ENCODE measurements at places on chromosomes 7 and 10.

GRCh38 chr10:48806342-48806741 is 121.7 kb downstream of the WDFY4 start:
- DNase-seq, result no peak

DNA sequence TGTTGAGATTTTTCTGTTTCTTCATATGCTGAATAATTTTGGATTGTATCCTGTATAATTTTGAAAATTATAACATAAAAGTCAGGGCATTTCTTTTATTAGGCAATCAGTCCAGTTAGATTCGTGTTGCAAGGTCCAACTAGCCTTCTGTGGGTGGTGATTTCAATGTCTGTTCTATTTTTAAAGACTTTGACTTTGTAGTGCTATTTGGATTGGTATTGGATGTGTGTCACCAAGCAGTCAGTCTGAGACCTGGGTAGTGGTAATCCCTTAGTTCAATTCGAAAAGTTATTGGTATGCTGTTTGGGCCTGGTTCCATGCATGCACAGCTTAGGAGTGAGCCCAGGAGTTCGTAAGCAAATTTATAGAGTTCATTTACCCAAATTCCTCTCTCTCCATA is 82.2 kb downstream of the EPDR1 start:
- DNase-seq, result no peak

- DNase-seq, result no peak
Measured at GRCh38 chr7:1113548-1113885, 25.6 kb downstream of the GPER1 start.

GRCh38 chr7:154429666-154430404 is 377.6 kb downstream of the DPP6 start:
- no peak for DNase-seq

DNA sequence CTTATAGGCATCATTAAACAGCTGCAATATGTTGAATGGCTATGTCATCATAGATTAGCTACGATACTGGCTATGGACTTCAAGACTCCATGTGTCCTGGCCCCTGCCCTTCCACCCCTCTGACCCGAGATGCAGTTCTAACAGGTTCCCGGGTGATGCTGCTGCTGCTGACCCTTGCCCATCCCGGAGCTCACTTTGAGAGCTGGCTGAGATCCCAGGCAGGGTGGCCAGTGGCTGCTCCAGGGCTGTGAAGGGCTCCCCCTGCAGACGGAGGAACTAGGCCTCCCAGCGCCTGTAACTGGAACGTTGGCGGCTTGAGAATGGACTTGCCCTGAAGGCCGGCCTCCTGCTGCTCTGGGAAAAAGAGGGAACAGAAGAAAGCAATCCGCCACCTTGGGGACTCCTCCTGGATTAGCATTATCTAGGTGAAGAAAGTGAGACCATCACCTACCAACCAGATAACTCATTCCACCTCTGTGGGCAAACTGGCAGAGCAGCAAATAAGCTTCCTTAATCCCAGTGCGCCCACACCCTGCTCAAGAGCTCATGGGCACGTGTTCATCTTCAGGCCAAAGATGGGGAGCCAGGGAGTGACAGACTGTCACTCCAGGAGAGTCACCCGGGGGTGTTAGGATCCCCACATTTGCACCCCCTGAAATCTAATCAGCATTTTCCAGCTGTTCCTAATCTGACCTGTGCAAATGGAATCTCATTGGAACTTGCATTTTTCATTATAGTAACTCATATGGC is 56.8 kb downstream of the PARP12 start:
- no peak for DNase-seq

GRCh38 chr7:14936554-14936953 is 34.0 kb upstream of the DGKB start:
- DNase-seq, result peak; percentile 10

GRCh38 chr10:95426482-95426881 is 134.7 kb downstream of the SORBS1 start:
- DNase-seq, result no peak

- no peak for DNase-seq
Measured at GRCh38 chr10:99296605-99297004, 32.6 kb upstream of the CNNM1 start.

DNA sequence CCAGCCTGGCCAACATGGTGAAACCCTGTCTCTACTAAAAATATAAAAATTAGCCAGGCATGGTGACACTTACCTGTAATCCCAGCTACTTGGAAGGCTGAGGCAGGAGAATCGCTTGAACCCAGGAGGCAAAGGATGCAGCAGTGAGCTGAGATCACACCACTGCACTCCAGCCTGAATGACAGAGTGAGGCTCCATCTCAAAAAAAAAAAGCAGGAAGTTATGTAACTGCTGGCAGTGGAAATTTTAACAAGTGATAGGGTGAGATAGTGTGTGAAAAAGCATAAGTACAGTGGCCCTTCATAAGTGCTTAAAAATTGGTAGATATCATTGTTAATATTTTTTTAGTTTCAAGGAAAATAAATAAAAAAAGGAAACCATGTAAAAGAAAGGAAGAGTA is 12.3 kb downstream of the AKR1C3 start:
- no peak for DNase-seq

DNA sequence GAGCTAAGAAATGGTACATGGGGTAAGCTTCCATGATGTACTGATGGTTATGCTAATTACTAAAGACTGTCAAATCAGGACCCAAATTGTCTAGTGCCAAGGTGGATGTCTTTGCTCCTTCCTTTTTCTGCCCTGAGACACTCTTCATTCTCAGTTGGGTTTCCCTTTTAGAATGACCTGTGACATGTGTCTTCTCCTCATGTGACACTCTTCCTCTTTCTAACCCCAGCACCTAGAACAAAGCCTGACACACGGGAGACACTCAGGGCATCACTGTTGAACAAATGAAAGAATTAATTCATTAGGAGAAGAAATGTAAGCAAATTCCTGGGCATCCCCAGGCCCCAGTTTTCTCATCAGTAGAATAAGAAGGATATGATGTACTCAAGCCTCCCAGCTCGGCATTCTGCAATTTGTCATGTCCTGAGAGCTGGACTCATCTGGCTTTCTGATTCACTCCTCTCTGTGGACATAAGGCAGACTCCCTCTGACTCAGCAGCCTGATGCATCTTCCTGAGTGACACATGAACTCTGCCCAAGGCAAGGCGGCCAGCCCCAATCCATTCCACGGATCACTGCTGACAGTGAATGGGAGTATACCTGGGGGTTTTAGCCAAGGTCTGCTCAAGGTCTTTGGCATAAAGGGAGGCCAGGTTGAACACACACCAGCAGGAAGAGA is 473.8 kb downstream of the KCNMA1 start:
- DNase-seq, result peak; percentile 92

- no peak for DNase-seq
Measured at GRCh38 chr10:135132-135600, at the start of gene ZMYND11. TSS of gene ZMYND11 (plus strand) at chr10:135455. CDS start at chr10:180013, 44,558 bp downstream.

- DNase-seq, result no peak
Measured at GRCh38 chr10:86968271-86968993, at the start of gene ADIRF. TSS of gene ADIRF (plus strand) at chr10:86968482. CDS start at chr10:86968545, 63 bp downstream.

GRCh38 chr10:97278491-97278989 is 13.9 kb downstream of the ARHGAP19 start:
- DNase-seq, result peak; percentile 88

DNA sequence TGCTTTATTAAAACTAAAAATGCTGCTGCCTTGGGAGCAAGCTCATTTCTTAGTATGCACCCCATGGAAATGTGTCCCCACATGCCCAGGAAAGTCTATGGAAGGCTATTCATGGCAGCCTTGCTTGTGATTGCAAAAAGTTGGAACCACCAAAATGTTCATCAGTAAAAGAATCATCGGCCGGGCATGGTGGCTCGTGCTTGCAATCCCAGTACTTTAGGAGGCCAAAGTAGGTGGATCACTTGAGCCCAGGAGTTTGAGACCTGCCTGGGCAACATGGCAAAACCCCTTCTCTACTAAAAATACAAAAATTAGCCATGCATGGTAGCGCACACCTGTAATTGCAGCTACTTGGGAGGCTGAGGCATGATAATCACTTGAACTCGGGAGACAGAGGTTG is 79.8 kb downstream of the ARHGAP22 start:
- no peak for DNase-seq

- no peak for DNase-seq
Measured at GRCh38 chr7:99837649-99838361, 10.0 kb downstream of the CYP3A43 start.

- DNase-seq, result no peak
Measured at GRCh38 chr10:67246066-67246555, 320.3 kb downstream of the LRRTM3 start.

DNA sequence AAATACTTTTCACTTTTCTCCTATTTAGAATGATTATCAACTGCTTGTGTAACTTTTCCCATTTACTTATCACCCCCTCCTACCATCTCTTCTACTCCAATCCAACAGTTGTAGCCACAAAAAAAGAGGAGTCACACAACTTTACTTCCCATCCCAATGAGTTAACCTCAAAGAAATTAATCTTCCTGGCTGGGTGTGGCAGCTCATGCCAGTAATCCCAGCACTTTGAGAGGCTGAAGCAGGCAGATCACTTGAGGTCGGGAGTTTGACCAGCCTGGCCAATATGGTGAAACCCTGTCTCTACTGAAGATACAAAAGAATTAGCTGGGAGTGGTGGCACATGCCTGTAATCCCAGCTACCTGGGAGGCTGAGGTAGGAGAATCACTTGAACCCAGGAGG is 19.9 kb downstream of the SYPL1 start:
- DNase-seq, result no peak

GRCh38 chr10:6530211-6530840 is 49.8 kb downstream of the PRKCQ start:
- no peak for DNase-seq

- no peak for DNase-seq
Measured at GRCh38 chr10:62268027-62268398, 631 bp downstream of the RTKN2 start.

DNA sequence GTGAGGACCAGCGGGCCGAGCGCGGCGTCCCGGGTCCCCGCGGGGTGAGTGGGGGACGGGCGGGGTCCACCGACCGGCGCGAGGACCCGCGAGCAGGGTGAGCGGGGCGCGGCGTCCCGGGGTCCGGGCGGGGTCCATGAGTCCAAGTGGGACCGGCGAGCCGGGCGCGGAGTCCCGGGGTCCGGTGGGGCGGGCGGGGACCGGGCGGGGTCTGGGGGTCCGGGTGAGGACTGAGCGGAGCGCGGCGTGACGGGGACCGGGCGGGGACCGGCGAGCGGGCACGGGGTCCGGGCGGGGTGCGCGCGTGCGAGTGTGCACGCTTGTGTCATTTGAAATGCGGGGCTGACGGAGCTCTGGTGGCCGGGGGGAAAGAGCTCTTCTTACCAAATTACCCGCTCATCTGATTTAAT is 765 bp downstream of the CELF2 start:
- DNase-seq, result no peak

DNA sequence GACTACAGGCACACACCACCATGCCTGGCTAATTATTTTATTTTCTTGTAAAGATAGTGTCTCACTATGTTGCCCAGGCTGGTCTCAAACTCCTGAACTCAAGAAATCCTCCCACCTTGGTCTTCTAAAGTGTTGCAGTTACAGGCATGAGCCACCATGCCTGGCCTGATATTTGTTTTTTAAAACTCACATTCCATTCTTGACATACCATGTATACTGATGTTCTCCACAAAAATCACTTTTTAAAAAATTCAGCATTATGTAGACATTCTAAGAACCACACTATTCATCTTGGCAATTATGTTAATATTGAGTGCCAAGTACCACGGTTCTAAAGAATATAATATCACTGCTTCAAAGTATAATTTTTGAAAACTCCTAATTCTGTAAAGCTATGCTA is 43.5 kb downstream of the IDE start:
- DNase-seq, result no peak

GRCh38 chr10:35607475-35608327 is 2.6 kb downstream of the GJD4 start:
- DNase-seq, result no peak

GRCh38 chr7:25845464-25845863 is 306.5 kb upstream of the NFE2L3 start:
- no peak for DNase-seq

DNA sequence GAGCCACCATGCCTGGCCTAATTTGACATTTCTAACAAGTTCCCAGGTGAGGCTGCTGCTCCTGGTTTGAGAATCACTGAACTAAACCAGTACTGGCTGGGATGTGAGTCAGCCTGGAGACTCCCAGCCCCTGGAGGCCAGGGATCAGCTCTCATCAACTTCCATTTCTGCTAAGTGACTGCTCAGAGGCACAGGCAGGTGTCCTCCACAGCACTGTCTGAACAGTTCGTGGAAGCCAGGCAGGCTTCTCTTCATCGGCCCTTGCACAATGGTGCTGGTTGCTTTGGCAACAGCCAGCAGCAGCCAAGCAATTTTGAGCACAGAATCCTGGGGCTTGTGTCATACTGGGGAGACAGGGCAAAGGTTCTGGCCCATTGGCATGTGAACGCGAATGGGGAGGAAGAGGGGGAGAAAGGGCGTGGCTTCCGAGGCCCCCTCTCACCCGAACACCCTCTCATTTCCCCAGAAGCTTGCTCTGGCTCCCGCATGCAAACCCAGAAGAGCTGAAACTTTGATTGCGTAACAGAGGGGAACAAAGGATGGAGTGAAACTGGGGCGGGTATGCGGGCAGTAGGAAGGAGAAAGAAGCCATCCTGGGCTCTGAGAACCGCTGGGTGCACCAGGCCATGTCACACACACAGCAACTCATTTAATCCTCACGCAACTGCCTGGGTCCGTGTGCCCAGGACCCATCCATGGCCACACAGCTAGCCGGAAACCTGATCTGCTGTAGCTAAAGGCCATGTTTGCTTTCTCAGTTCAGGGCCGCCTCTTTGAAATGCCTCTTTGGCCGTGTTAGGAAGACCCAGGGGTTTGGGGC is 9.0 kb upstream of the POR start:
- no peak for DNase-seq

DNA sequence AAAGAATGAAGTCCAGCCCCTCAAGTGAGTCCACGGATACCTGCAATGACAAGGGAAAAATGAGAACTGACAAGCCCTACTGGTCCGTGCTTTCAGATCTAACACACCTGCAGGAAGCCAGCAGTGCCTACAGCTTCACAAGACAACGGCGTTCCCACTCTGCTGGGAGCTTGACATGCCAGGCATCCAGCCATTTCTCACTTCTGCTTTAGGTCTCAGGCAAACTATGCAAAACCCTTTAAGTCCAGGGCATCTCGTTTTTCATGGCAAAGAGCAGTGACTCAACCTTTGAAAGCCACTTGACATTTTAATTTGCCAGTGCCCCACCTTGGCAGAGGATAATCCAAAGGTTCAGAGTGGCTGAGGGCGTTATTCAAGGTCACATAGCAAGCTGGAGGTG is 49.1 kb upstream of the GPAM start:
- no peak for DNase-seq

- DNase-seq, result no peak
Measured at GRCh38 chr7:6437251-6437650, 10.5 kb downstream of the DAGLB start.

- DNase-seq, result no peak
Measured at GRCh38 chr7:28700790-28701203, 257.3 kb downstream of the TRIL start.

GRCh38 chr10:117830205-117830604 is 216.5 kb downstream of the RAB11FIP2 start:
- no peak for DNase-seq

- peak; percentile 88 for DNase-seq
Measured at GRCh38 chr7:133562621-133563020, 309.7 kb downstream of the EXOC4 start.

DNA sequence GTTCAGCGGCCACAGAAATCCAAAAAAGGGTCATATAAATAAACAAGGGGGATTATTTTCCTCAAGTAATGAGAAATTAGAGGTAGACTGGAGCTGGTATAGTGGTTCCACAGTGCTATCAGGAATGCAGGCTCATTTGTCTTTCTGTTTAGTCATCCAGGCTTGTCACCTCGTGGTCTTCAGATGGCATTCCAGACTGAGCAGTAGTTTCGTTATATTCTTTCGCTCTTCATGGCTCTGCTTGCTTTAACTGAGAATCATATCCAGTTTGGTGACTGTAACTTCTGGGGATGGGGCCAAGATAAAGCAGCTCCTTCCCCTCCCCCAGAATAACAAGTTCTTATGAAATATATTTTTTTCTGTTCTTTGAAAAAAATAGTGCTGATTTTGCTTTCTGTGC is 9.5 kb downstream of the ANKIB1 start:
- peak; percentile 25 for DNase-seq

Data from BJ (cell line).